ENCODE measurements at places on chromosomes 3 and 15.

GRCh38 chr15:96332637-96333121, 2.2 kb downstream of the NR2F2 start:
- peak; percentile 37 for DNase-seq

DNA sequence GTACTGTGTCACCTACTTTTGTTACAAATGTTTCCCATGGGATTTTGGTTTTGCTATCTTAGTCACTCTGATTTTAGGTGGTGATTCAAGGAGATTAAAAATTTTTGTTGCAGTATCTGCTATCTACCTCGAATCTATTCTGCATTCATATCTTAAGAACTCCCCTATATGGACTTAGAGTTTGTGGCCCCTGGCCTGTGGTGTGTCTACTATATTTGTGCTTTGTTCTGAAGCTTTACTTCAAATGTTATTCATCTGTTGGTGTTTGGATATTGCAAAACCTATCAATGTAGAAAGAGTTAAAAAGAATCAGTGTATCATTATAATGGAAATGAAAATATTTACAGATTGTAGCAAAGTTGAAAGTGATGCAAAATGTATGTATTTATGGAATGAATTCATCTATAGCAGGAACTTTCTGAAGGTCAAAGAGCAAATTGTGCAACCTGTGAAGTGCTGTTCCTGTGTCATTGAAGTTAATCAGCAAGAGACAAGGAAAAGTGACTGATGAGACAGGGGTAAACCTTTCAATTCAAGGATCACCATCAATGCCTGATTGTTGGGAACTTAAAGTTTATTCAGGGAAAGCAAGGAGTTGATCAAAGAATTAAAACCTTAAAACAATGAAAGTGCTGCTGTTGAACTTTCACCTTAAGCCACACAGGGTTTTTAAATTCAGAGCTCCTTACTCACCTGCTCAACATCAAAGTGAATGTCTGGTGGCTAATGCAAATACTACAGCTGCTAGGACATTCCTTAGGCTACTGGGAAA, 71.0 kb downstream of the SLMAP start:
- DNase-seq: no peak

DNA sequence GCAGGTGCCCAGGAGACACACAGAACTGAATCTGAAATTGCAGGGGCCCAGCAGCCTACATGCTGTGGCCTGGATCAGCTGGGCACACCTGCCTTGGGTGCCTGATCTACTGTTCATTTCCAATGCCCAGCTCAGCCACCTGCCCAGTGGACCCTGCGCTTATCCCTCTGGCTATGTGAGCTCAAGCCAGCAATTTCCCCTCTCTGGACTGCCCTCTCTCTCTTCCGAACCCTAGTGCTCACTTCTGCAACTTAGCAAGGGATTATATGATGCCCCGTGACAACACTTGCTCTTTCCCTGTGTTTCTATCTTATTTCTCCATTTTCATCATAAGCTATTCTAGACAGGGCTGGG, 276.0 kb downstream of the UACA start:
- DNase-seq: no peak

GRCh38 chr3:130748467-130748861, 1.8 kb upstream of the PIK3R4 start:
- no peak for DNase-seq

DNA sequence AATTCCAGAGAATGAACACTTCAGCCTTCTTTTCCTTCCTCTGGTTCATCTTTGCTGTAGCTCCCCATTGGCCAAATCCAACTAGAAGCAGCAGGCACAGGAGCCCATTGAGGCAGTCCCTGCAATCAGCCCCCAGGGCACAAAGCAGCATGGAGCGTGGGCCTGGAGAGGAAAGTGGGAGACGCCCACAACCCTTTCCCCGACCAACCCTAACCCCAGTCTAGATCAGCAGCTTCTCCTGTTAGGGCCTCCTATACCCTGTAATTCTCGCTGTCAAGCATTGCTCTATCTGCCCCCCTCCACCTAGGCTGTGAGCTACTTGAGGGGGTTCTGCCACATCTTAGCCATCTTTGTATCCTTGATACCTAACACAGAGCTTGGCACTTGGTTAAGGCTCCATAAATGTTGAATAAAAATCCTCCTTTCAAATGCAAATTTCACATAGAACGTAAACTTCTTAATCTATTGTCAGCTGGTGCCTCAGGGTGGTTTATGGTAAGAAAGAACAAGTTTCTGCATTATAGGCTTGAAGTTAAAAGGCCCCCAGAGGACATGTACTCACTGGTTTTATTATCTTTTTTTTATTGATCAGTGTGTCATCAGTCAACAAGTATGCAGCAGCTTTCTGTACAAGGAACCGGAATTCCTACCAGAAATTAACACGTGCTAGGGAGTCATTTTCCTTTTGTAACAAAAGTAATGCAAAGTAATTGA, 97.9 kb upstream of the PFN2 start:
- no peak for DNase-seq

- DNase-seq: no peak
Measured at GRCh38 chr15:73424506-73424905, 18.5 kb upstream of the REC114 start.

DNA sequence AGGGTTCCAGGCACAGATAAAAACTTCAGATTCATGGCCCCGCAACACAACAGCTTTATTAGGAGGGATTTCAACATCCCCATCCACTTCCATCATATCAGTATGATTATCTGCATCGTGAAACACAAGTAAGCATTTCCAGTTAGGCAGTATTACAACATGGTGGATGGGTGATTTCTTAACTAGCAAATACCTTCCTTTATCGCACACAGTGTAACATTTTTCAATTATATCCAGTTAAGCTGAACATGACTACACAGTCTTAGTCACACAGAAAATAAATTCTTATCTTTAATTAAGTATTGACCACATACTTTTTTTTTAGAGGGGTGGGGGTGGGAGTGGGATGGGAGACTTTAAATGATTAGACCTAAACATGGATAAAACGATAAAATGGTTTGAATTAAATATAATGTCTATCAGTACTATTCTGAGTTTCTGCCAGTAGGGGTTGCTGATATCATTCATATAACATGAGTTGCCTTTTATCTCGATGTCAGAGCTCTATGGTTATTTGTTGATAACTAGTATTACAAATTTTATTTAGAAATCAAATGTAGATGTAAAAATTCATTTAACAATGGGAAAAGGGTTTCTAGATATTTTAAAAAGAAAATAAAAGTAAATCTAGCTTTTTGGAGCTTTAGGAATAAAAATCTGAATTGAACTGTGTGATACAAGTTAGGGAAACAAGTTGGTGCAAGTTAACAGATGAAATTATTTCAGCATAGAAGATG, 146.6 kb downstream of the TBL1XR1 start:
- peak; percentile 59 for DNase-seq

DNA sequence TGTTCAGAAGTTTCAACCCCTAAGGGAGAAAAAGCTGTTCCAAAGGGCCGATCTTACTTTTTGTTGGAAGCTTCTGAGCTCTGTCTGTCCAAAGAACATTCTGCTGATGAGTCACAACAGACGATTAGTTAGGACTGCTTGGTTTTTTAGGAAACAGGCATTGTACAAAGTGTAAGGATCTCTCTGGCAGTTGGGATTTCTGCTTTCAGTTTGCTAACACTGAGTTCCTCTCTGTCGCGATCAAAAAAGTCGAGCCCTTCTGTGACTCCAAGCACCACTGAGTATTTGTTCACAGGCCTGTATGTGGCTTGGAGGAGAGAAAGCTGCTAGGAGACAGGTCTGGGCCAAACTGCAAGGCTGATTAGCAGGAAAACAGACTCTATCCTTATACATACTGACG, 91.8 kb upstream of the PFN2 start:
- DNase-seq: peak; percentile 76

- peak; percentile 80 for DNase-seq
Measured at GRCh38 chr3:193780810-193781478, 187.9 kb downstream of the OPA1 start.

DNA sequence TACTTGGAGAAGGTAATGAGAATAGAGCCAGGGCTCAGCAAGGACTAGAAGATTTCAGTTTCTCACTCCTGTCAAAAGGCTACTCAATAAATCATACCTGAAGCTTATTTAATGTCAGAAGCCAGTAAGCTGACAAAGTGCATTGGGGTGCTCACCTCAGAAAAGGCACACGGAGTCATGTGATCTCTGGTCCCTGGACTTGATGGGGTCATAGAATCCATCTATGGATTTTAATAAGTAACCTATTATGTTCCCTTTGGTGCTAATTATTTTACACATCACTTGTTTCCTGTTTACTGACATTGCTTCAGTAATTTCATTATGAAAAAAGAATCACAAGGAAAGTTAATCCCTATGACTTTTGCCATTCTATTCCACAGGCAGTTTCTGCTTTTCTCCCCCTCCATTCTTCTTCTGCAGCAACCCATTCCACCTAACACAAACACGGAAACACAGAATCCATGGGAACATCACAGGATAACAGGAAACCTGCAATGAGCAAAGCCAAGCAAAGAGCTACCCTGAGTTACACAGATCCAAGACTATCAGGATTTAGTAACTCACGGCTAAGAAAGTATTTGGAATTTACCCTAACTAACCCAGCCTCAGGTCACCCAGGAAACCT, 159.6 kb downstream of the MEIS2 start:
- DNase-seq: no peak

DNA sequence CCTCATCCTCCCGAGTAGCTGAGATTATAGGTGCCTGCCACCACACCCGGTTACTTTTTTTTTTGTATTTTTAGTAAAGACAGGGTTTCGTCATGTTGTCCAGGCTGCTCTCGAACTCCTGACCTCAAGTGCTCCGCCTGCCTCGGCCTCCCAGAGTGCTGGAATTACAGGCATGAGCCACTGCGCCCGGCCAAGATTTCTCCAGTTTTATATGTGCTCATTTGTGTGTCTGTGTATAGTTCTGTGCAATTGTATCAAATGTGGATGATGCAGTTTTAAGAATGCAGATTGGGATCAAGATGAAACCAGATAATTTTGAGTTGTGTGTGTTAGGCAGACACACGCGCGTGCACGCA, 68.3 kb downstream of the SLCO3A1 start:
- DNase-seq: no peak

GRCh38 chr3:61772456-61772855, 211.1 kb downstream of the PTPRG start:
- DNase-seq: peak; percentile 69

DNA sequence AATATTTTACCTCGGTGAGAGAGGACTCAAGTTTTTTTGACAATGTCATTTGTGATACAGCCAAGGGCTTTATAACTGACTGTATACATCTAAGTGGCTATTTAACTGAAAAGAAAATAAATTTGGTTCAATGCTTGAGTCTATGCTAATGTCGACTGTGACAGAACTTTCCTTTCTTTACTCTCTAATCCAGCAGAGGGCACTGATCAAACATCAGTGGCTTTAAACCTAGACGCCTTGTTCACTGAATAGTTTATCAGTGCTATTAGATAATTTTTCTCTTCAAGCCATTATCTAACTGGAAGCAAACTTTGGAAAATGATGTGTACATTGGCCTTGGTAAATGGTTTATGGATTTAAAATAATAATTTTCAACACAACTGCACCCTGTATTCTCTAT, 285.1 kb downstream of the CHL1 start:
- no peak for DNase-seq

DNA sequence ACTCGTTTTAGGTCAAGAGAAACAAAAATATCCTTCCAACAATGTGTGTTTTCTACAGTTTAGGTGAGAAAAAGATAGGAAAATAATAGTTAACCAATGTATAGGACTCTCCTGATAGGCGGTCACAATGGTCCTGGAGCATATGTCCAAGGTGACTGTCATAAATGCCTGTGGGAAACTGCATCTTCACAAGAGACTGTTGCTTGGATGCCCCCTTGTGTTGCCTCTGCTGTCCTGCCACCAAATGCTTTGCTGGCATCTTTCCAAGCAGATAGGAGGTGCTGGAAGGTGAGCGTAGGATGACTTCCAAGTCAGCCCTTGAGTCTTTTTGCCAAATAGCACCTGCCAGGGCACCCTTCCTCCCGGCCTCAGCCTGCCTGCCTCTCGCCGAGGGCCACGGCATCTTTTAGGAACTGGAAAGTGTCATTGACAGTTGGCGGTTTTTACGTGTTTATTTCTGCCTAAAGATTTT, 24.1 kb upstream of the SACM1L start:
- DNase-seq: peak; percentile 45

DNA sequence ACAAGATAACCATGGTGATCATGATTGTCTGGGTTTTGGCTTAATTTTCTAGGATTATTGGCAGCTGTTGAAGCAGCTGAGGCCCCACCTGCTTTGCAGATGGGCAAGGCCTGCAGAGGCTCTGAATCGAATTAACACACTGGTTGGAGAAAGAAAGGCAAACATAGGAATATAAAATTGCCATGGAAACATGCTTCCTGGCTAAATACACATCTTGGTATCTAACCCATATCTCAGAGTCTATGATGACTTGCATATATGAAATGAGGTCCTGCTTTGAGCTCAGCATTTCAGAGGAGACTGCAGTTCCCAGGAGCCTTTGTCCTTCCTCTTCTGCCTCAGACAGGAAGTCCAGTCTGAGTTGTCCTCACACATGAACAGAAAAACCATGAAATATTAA, 24.3 kb upstream of the SV2B start:
- DNase-seq: no peak

DNA sequence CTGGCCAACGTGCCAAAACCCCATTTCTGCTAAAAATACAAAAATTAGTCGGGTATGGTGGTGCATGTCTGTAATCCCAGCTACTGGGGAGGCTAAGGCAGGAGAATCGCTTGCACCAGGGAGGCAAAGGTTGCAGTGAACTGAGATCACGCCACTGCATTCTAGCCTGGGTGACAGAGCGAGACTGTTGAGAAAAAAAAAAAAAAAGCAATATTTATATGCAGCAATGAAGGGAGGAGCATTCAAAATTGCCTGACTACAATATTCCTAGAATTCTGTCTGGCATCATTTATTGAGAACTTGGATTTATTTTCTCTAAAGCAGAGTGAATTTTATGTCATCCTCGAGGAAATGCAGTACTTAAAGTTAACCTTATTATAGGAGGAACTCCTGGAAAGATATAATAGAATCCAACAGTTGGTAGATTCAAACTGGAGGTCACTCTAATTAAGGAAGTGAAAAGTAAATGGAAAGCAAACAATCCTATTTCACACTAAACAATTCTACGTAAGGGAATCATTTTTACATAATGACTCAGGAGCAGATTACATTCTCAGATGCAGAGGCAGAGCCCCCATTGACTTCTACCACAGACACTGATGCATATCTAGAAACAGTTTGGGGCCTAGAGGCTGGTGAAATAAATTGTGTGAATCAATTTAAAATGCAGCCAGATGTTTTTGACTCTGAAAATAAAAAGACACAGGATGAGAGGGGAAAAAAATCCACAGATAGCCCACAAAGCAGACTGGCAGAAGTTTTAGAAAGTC, 82.1 kb upstream of the FHIT start:
- no peak for DNase-seq

- DNase-seq: no peak
Measured at GRCh38 chr3:172931746-172932285, 181.3 kb downstream of the ECT2 start.

- DNase-seq: peak; percentile 58
Measured at GRCh38 chr3:155963570-155963969, 93.1 kb downstream of the GMPS start.
